Naive thymus-derived CD4-positive, alpha-beta T cell (primary cell): ENCODE measurements at places on chromosomes 2 and 18.

DNA sequence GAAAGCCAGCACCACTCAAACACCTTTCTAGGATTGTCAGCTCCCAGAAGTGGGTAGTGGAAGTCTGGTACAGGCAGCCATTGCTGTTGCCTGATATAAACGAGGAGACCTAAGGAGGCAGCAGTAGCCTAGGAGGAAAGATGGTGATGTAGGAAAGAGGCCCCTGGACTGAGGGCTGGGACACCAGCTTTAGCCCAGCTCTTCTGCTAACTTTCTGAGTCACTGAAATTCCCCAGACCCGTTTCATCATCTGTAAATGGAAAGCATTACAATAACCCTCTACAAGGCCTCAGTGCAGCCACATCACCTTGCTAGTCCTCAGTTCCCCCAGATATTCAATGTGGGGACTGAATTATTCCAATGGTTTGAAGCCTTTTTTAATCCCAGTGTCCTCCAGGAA lies 336.5 kb downstream of the TNS1 start:
- no peak for DNase-seq

DNA sequence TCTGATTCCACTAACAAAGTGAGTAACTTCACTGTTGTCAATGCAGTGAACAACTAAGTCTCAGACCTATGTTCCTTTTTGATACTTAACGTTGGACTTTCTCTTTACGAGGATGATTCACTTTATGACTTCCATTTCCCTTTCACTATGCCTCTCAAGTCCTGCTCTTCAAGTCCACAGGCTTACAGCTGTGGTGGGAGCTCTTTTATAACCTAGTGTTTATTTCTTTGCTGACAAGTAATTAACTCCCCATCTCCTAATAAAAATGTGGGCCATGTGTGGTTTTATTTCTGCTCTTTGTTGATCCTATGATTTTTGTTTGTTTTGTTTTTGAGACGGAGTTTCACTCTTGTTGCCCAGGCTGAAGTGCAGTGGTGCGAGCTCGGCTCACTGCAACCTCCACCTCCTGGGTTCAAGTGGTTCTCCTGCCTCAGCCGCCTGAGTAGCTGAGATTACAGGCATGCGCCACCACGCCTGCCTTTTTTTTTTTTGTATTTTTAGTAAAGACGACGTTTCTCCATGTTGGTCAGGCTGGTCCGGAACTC lies 142.1 kb downstream of the USP34 start:
- DNase-seq = no peak

- DNase-seq = no peak
Measured at GRCh38 chr2:151887164-151887563, 58.9 kb upstream of the ARL5A start.

DNA sequence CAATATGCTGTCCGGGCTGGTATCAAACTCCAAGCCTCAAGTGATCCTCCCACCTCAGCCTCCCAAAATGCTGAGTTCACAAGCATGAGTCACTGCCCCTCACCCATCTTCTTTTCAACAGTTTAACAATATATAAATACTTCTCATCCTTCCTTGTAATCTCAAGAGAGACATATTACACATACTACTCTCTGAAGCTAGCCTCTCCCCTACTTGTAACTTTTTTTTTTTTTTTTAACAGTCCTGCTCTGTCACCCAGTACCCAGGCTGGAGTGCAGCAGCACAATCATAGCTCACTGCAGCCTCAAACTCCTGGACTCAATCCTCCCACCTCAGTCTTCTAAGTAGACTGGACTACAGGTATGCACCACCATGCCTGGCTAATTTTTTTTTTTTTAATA lies 5.7 kb downstream of the GFPT1 start:
- DNase-seq = no peak

- DNase-seq = no peak
Measured at GRCh38 chr2:140417504-140417903, 1637.3 kb upstream of the NXPH2 start.

GRCh38 chr18:69397096-69397495 lies 3.6 kb upstream of the DOK6 start:
- DNase-seq = no peak

GRCh38 chr18:78454221-78454620 lies 525.4 kb upstream of the SALL3 start:
- no peak for DNase-seq

- DNase-seq = no peak
Measured at GRCh38 chr2:1736045-1736444, 8.3 kb downstream of the PXDN start.

GRCh38 chr2:42366411-42366810 lies 5.4 kb upstream of the COX7A2L start:
- no peak for DNase-seq
